ENCODE measurements at places on chromosomes 16 and 17. TPM values are rescaled to one million over a fixed set of nuclear protein-coding genes. Genes with fewer than 3 reads are reported as not detected.

The KRT23 gene
- total RNA-seq: not detected

The SGSH gene
- total RNA-seq: 24.0 TPM

The AKAP10 gene
- total RNA-seq: 27.8 TPM

The CD300C gene
- 0.27 TPM for total RNA-seq

The SLC7A6OS gene
- 12.6 TPM for total RNA-seq

The KRT39 gene
- not detected for total RNA-seq

The ZBTB4 gene
- total RNA-seq: 31.0 TPM

The KRT27 gene
- not detected for total RNA-seq

The PLD6 gene
- total RNA-seq: 0.64 TPM

The PLXDC1 gene
- 8.9 TPM for total RNA-seq

- H3K27ac ChIP-seq: peak overlapping the region; percentile 21
- H3K4me3 ChIP-seq: no peak overlapping the region
- peak; percentile 97 for DNase-seq
- H3K27me3 ChIP-seq: peaks cover 3% of the 10 kb centered on the region
- H3K36me3 ChIP-seq: no peaks in the 10 kb centered on the region
These were observed 147.3 kb upstream of the FOXF1 start for GRCh38 chr16:86363057-86363490.

DNA sequence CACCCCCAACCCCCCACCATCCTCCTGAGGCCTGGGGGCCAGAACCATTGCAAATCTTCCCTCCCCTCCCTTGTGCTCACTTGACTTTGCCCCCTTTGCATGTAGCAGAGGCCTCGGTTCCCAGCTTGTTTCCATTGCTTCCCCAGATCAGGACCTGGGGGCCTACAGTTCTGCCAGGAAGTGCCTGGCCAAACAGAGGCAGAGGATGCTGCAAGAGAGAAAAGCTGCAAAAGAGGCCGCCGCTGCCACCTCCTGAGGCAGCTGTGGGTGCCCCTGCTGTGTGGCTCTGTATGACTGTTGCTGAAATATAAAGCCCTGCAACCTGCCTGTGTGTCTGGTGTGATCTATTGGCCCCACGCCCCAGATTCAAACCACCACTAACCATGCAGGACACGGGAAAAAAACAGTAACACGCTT, 2.3 kb downstream of the NDUFB10 start:
- no peak for DNase-seq
- peaks cover 9% of the 10 kb centered on the region for H3K36me3 ChIP-seq
- H3K27me3 ChIP-seq: no peaks in the 10 kb centered on the region
- peaks cover 37% of the 10 kb centered on the region for H3K4me1 ChIP-seq

GRCh38 chr17:36940313-36941264, 3.3 kb downstream of the LHX1 start:
- peaks cover 8% of the 10 kb centered on the region for H3K4me1 ChIP-seq
- peaks cover 97% of the 10 kb centered on the region for H3K27me3 ChIP-seq
- no peaks in the 10 kb centered on the region for H3K36me3 ChIP-seq
- DNase-seq: no peak
- no peak overlapping the region for H3K27ac ChIP-seq

DNA sequence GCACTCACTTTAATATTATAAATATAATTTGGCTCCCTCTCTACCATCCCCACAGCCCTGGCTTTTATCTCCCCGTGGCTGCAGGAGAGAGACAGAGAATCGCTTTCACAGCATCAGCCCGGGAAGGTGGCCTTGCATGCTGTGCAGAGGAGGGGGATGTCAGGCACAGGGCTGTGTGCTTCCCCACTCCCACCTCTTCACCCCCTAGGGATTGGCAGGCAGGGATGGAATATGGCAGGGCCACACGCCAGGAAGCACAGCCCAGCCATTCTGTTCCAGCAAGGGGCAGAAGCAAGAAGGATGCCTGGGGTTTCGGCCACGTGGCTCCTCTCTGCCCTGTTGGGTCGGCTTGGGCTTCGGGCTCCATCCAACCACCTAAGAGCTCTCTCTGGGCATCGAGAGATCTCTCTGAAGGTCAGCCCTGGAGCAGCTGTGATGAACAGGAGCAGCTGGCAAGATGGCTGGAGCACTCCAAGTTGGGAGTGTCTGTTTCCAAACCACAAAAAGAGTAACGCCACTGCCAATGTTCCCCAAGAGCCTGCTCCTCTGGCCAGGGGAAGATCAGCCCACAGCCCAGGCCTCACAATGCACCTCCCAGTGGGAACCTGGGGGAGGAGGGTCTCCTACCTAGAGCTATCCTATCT, 223.2 kb downstream of the C16orf78 start:
- no peak overlapping the region for H3K27ac ChIP-seq
- no peaks in the 10 kb centered on the region for H3K27me3 ChIP-seq
- peaks cover 8% of the 10 kb centered on the region for H3K4me1 ChIP-seq
- no peaks in the 10 kb centered on the region for H3K36me3 ChIP-seq

- peaks cover 33% of the 10 kb centered on the region for H3K36me3 ChIP-seq
- no peak for DNase-seq
- H3K27ac ChIP-seq: no peak overlapping the region
- no peaks in the 10 kb centered on the region for H3K27me3 ChIP-seq
- no peak overlapping the region for H3K4me3 ChIP-seq
These were observed 22.6 kb upstream of the ITGB4 start for GRCh38 chr17:75698659-75699058.

GRCh38 chr16:81410643-81411293, 33.8 kb upstream of the CMIP start:
- H3K27ac ChIP-seq: no peak overlapping the region
- H3K4me1 ChIP-seq: peaks cover 14% of the 10 kb centered on the region
- no peaks in the 10 kb centered on the region for H3K27me3 ChIP-seq
- no peak overlapping the region for H3K4me3 ChIP-seq
- DNase-seq: no peak

DNA sequence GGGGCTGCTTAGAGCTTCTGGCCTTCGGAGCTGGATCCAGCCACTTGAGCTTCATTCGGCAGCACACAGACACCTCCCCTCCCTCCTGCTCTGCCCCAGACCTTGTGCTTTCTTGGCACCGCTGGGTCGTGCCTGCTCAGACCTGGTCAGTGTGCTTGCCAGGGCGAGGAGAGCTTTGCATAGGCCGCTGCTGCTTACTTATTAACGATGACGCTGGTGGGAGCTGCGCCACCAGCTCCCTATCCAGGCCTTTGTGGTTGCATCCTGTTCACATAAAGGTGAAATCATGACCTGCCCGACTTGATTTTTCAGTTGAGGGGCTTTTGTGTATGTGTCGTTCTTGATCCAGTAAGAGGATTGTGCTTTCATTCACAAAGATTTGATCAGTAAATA, 101.1 kb downstream of the MSI2 start:
- DNase-seq: peak; percentile 70
- H3K27ac ChIP-seq: peak overlapping the region; percentile 20
- peak overlapping the region; percentile 32 for H3K4me3 ChIP-seq
- no peaks in the 10 kb centered on the region for H3K27me3 ChIP-seq
- no peaks in the 10 kb centered on the region for H3K36me3 ChIP-seq
- H3K4me1 ChIP-seq: peaks cover 7% of the 10 kb centered on the region

GRCh38 chr17:42182927-42183734, 2.1 kb downstream of the HCRT start:
- peak overlapping the region; percentile 70 for H3K4me3 ChIP-seq
- H3K4me1 ChIP-seq: peaks cover 13% of the 10 kb centered on the region
- peak; percentile 23 for DNase-seq
- H3K27me3 ChIP-seq: peaks cover 28% of the 10 kb centered on the region
- H3K27ac ChIP-seq: no peak overlapping the region
- H3K36me3 ChIP-seq: no peaks in the 10 kb centered on the region

DNA sequence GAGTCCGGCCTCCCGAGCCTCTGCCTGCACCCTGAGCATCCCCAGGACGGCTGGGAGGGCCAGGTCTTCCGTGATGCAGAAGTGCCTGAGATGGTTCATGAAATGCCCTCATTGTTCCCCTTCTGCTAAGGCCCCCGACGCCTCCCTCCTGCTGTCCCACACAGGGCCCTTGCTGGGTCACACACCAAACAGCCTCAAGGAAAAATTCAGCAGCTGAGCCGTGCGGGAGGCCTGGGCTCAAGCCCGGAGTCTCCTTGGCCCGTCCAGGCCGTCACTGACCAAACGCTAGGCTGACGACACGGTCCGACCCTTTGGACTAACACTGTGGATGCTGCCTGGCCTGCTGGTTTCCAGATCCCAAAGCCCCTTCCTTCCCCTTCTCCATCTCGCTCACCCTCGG, 90.2 kb downstream of the RTN4RL1 start:
- H3K4me3 ChIP-seq: no peak overlapping the region
- no peak for DNase-seq
- H3K27me3 ChIP-seq: peaks cover 15% of the 10 kb centered on the region
- H3K4me1 ChIP-seq: no peaks in the 10 kb centered on the region

DNA sequence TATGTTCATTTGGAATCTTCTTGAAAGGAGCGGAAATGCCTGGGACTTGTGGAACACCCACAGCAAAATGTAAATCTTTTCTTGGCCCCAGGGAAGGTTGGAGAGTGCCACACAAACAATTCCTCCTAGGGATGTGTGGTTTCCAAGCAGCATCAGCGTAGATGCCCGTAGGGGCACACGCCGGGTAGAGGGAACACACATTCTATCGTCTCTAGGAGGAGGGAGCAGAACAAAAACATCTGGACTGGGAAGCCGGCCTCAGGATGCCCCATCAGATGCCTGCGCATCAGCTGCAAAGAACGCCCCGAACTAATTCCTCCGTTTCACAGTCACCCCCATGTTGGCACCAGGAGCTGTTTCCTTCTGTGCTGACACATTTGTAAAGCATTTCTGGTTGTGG, 357.9 kb upstream of the ZFHX3 start:
- no peak overlapping the region for H3K4me3 ChIP-seq
- no peak overlapping the region for H3K27ac ChIP-seq
- H3K4me1 ChIP-seq: no peaks in the 10 kb centered on the region
- no peak for DNase-seq
- H3K27me3 ChIP-seq: peaks cover 3% of the 10 kb centered on the region
- H3K36me3 ChIP-seq: no peaks in the 10 kb centered on the region

DNA sequence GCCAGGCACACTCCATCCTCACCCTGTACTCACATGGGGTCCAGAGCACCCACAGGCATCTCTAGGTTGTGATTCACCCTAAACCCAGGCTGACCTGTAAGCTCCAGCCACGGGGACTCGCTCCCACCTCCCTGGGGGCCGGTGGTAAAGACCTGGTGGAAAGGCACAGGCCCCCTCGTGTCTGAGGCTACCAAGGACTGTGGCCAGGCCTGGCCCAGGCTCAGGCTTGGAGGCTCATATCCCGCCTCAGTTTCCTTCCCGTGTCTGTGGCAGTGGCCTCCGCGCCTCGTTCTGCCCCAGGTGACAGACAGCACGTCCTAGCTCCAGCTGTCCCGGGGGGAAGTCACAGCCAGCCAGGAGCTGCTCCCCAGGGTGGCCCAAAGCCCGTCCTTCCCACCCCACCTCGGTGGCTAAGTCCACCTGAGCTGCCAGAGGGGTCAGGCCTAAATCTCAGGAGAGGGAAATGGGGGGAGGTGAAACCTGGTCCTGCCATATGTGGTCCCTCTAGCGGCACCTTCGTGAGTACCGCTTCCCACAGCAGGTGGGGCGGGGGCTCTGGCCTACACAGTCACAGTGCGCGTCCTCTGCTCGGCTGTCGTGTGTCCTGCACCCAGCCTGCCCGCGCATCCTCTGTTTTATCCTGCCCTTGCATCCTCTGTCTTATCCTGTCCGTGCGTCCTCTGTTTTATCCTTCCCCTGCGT, 12.6 kb downstream of the CDH15 start:
- H3K4me1 ChIP-seq: no peaks in the 10 kb centered on the region
- H3K36me3 ChIP-seq: no peaks in the 10 kb centered on the region
- no peak for DNase-seq

- no peaks in the 10 kb centered on the region for H3K27me3 ChIP-seq
- DNase-seq: no peak
- H3K36me3 ChIP-seq: peaks cover 9% of the 10 kb centered on the region
- no peak overlapping the region for H3K4me3 ChIP-seq
- no peaks in the 10 kb centered on the region for H3K4me1 ChIP-seq
These were observed 51.6 kb upstream of the CORO6 start for GRCh38 chr17:29674281-29674680.

DNA sequence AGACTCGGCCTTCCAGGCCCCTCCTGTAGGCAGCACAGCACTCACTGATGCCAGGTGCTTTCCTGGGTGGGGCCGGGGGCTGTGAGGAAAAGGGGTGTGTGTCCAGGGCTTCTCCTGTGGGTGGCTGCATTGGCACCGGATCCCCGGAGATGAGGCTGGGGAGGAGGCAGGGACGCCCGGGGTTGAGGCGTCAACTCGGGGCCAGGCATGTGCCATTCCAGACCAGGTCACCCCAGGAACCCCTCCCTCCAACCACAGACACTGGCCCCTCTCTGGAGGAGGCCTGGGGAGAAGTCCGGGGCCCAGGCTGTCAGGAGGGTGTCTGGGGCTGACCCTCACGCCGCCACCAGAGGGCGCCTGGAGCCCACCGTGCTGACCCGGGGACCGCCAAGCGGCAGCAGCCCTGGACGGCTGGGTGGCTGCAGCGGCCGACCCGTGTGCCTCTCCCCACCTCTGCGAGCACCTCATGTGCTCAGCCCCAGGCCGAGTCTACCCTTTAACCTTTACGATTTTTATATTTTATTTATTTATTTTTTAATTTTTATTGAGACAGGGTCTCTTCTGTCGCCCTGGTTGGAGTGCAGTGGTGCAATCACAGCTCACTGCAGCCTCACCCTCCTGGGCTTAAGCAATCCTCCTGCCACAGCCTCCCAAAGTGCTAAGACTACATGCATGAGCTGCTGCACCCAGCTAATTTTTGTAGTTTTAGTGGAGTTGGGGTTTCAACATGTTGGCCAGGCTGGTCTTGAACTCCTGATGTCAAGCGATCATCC, 3.2 kb upstream of the METRN start:
- H3K27ac ChIP-seq: no peak overlapping the region
- H3K36me3 ChIP-seq: no peaks in the 10 kb centered on the region
- no peak for DNase-seq
- H3K4me1 ChIP-seq: peaks cover 35% of the 10 kb centered on the region
- H3K4me3 ChIP-seq: no peak overlapping the region
- peaks cover 13% of the 10 kb centered on the region for H3K27me3 ChIP-seq

GRCh38 chr16:56689171-56689570, 6.9 kb downstream of the MT1X start:
- H3K4me1 ChIP-seq: no peaks in the 10 kb centered on the region
- no peaks in the 10 kb centered on the region for H3K36me3 ChIP-seq
- no peak overlapping the region for H3K27ac ChIP-seq
- no peak overlapping the region for H3K4me3 ChIP-seq
- DNase-seq: no peak

DNA sequence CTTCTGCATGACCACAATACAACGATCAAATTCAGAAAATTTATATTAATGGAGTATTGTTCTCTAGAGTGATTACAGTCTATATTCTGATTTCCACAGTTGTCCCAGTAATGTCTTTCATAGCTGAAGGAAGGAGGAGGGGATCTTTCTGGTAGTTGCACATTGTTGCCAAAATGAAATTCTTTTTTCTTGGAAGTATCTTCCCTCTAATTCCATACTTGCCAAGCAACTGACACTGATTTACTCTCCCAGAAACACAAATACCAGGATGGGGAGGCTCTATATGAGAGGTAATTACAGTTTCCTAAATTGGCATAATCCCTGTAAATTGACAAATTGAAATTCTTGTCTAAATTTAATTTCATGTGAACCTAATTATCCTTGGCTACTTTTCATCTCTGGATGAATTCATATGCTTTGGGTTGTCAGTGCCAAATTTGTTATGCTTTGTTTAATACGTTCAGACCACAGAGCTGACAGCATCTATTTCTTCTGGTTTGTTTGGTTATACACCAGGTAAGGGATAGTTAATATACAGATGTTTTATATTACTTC, 30.0 kb downstream of the NOL11 start:
- no peaks in the 10 kb centered on the region for H3K4me1 ChIP-seq
- no peaks in the 10 kb centered on the region for H3K27me3 ChIP-seq
- DNase-seq: no peak
- H3K36me3 ChIP-seq: peaks cover 34% of the 10 kb centered on the region
- H3K27ac ChIP-seq: no peak overlapping the region

GRCh38 chr17:40343219-40344119, 21.1 kb downstream of the GJD3 start:
- peak overlapping the region; percentile 51 for H3K27ac ChIP-seq
- H3K4me1 ChIP-seq: peaks cover 65% of the 10 kb centered on the region

GRCh38 chr17:34252095-34252443, 3.0 kb upstream of the CCL2 start:
- no peaks in the 10 kb centered on the region for H3K27me3 ChIP-seq
- no peaks in the 10 kb centered on the region for H3K36me3 ChIP-seq
- H3K4me3 ChIP-seq: no peak overlapping the region
